HEK293T (cell line): ENCODE measurements at places on chromosomes 3 and 15.

DNA sequence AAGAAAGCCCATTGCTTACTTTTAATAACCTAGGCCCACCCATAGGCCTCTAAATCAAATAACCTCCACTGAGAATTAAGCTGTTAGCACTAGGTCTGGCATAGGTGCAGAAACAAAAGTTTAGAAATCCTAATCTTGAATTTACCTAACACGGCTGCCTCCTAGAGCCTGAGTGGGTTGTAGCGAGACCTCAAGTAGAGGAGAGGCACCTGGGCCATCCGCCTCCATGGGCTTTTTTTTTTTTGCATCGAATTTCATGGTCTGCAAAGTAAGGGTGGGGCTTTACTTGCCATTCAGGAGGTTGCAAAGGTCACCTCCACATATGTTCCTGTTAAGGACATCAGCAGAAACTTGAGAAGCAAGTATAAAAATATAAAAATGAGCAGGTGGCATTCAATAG is 6.6 kb upstream of the TPM1 start:
- DNase-seq = no peak

DNA sequence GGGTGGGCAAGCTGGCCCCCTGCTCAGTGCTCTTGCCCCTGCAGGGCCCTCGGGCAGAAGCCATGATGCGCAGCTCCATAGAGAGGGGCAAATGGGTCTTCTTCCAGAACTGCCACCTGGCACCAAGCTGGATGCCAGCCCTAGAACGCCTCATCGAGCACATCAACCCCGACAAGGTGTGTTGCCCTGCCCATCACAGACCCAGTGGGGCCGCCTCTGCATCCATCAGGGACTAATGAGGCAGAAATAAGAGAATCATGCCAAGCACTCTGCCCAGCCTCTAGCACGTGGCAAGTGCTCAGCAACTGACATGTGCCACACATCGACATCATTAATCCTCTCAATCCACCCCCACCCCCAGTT is 49.4 kb downstream of the SEMA3G start:
- DNase-seq = no peak

GRCh38 chr3:116441652-116442051 is 3.6 kb downstream of the LSAMP start:
- no peak for DNase-seq

GRCh38 chr15:69498987-69499386 is 46.4 kb downstream of the RPLP1 start:
- no peak for DNase-seq

- DNase-seq = no peak
Measured at GRCh38 chr3:13833506-13834257, 46.2 kb downstream of the WNT7A start.

- DNase-seq = no peak
Measured at GRCh38 chr15:38002883-38003477, 68.5 kb downstream of the TMCO5A start.

- DNase-seq = no peak
Measured at GRCh38 chr3:12831301-12831866, 10.0 kb downstream of the RPL32 start.

DNA sequence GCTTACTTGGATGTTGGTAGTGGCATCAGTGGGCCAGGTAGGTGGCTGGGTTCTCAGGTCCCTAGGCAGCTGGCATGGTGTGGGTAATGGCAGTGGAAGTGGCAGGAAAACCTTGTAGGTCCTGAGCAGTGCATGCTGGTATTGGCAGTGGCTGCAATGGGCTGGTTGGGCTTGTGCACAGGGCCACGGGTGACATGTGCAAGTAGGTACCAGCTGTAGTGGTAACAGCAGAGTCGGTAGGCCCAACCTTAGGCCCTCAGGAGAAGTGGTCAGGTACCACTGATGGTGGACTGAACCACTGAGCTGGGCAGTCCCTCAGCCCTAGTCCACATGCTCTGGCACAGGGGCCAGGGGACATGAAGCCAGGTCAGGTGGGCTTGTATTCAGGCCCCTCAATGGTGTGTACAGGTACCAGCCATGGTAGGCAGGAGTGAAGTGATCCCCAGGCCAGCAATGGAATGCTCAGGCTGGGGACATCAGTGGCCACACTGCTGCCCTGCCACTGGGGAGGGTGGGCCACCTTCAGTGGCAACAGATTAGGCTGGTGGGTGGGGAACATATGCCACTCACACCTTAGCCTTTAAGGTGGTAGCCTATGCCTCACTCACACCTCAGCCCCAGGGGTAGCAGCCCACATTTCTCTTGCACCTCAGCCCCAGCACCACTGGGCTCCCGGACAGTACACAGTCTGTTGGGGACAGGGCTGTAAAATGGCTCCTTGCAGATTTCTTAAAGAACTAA is 118.1 kb downstream of the LRRK1 start:
- no peak for DNase-seq

- DNase-seq = no peak
Measured at GRCh38 chr3:35257641-35258040, 381.7 kb upstream of the ARPP21 start.

- DNase-seq = no peak
Measured at GRCh38 chr3:64123931-64124330, 100.6 kb upstream of the PSMD6 start.

DNA sequence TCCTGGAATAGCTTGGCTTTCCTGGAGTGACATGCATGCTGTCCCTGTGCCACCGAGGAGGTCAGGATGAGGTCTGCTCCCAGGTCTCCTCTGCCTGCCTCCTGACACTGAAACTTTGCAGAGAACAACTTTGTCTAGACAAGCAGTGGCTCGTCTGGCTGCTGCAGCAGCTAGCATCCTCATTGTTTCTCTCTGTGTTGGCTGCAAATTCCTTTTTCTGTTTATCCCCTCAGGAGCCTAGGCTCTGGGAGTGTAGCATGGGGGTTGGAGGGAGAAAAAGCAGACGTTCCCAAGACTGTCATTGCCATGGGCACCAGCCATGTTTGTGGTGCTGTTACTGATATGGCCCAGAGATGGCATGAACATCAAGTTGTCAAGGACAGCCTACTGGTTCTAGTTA is 208.7 kb upstream of the LRIG1 start:
- DNase-seq = no peak

- no peak for DNase-seq
Measured at GRCh38 chr15:26866298-26867199, at the start of gene GABRA5. GABRA5 (plus strand) TSS chr15:26867062; CDS start chr15:26869249, 2,187 bp downstream.

DNA sequence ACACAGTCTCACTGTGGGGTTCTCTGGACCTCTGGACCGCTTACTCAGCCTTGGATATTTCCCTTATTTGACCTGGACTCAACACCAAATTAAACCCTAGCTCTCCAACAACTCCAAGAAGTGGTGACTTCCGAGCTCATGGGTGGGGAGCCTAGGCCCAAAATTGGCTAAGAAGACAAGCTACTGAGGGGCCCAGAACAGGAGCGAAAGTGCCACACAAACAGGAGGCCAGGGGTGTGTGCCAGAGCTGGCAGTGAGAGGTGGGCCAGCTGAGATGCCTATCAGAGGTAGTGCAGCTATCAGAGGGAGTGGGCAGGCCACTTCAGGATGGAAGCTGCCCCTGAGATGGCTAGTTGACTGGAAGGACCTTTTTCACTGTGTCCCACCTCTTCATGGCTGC is 151.1 kb upstream of the PRR20G start:
- no peak for DNase-seq

GRCh38 chr3:196335503-196335948 is 2.7 kb downstream of the TM4SF19 start:
- DNase-seq = no peak

- DNase-seq = no peak
Measured at GRCh38 chr3:192957441-192958021, 39.9 kb upstream of the MB21D2 start.

DNA sequence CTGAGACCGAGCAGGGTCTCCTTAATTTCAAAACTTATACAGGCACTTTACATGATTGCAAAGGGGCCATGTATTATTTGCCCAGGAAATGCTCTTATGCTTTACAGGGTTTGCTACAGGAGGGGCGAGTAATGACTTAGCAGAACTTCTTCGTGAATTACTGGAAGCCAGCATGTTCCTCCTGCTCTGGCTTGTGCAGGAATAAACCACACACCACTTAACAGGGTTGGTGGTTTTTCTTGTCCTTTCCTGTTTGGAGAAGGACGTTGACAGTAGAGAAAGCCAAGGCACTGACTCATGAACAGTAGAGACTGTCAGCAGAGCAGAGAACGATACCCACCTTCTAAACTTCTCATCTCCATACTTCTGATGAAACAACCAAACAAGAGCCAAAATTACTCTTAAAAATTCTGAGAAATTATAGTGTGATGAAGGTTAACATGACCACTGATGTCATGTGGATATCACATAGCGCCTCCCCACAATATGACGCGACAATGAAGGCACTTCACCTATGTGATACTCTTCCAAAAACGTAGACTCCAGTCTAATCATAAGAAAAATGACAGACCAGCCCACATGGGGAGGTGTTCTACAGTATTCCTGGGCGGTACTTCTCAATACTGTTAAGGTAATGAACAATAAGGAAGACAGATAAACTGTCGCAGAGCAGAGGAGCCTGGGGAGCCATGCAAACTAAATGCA is 24.7 kb upstream of the MCTP2 start:
- no peak for DNase-seq

GRCh38 chr3:59192473-59192872 is 142.6 kb upstream of the CFAP20DC start:
- no peak for DNase-seq

DNA sequence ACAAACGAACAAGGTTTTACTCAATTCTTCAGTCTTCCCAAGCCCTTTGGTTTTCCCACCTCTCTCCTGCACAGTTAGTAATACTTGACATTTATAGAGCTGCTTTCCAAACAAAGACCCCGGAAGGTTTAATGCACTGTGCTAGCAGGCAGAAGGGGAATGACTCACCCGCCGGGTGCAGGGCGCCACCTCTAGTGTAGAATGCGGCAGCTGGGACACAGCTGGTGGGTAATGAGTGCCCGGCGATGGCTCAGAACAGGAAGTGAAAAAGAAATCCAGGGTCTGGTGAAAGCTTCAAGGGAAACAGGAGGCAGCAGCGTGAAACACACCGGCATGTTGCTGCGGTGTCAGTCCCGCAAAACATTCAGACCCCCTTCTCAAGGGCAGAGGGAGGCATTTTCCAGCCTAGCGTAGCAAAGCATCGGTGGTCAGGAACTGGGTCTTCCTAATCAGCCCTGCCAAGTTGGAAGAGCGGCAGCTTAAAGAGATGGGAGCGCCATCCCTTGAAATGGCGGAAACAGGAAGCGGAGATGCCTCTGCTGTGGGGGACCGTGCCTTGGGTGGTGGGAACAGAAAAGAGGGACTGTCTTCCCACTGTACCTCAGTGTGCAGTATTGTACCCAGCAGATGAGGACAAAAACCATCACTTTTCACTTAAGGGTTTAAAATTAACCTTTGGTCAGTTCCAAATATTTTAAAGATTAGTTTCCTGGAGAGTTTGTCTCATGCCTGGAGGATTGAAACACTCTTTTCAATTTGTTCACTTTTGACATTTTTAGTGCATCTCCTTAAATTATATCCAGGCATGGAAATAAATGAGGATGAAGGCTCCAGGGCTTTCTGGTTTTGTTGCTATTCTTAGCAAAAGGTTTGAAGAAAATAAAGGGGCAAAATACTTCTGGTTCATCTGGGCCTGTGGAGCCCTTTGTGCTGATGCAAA is 160.7 kb upstream of the MCTP2 start:
- DNase-seq = peak; percentile 47

DNA sequence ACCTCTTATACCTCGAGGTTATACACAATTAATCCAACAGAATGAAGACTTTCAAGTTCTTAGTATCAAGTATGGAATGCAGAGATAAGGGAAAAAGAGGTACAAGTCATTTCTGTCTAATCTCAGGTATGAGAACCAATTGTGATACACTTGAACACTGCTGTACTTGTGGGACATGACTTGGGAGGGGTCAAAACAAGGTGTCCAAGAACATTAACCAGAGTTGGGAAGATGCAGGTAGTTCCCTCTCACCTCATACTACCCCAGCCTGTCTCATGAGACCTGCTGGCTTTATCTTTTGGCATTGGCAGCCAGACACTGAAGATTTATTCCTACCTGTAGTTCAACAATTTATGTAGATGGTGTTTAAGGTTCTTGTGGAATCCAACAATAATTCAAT is 209.7 kb downstream of the NR1D2 start:
- no peak for DNase-seq

DNA sequence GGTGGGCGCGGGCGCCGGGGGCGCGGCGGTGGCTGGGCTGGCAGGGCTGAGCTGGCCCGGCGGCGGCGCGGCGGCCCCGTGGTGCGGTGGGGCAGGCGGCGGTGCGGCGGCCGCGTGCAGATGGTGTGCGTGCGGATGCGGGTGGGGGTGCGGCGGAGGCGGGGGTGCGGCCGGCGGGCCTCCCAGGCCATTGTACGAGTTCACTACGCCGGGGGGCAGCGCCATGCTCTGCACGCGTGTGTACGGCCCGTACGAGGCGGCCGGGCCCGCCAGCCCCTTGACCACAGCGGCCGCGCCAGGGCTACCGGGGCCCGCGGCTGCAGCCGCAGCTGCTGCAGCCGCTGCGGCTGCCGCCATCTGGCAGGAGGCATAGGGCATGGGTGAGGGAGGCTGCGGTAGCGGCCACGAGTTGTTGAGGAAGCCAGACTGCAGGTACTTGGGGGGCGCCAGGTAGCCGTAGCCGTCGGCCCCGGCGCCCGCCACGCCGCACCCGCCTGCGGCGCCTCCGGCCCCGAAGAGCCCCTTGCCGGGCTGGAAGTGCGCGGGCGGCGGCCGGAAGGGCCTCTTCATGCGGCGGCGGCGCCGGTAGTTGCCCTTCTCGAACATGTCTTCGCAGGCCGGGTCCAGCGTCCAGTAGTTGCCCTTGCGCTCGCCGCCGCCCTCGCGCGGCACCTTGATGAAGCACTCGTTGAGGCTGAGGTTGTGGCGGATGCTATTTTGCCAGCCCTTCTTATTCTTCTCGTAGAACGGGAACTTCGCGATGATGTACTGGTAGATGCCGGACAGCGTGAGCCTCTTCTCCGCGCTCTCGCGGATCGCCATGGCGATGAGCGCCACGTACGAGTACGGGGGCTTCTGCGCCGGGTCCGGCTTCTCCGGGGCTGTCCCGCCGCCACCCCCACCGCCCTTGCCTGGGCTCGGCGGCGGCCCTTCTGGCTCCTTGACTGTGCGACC is 951 bp downstream of the FOXL2 start:
- DNase-seq = no peak

- no peak for DNase-seq
Measured at GRCh38 chr3:19029837-19030521, 118.3 kb upstream of the KCNH8 start.

- no peak for DNase-seq
Measured at GRCh38 chr15:57735891-57736290, 29.4 kb downstream of the POLR2M start.

- no peak for DNase-seq
Measured at GRCh38 chr15:40869686-40870085, 4.3 kb downstream of the RHOV start.

- DNase-seq = no peak
Measured at GRCh38 chr3:30407651-30408050, 198.8 kb upstream of the TGFBR2 start.
